ENCODE measurements at places on chromosomes 5 and 9.

DNA sequence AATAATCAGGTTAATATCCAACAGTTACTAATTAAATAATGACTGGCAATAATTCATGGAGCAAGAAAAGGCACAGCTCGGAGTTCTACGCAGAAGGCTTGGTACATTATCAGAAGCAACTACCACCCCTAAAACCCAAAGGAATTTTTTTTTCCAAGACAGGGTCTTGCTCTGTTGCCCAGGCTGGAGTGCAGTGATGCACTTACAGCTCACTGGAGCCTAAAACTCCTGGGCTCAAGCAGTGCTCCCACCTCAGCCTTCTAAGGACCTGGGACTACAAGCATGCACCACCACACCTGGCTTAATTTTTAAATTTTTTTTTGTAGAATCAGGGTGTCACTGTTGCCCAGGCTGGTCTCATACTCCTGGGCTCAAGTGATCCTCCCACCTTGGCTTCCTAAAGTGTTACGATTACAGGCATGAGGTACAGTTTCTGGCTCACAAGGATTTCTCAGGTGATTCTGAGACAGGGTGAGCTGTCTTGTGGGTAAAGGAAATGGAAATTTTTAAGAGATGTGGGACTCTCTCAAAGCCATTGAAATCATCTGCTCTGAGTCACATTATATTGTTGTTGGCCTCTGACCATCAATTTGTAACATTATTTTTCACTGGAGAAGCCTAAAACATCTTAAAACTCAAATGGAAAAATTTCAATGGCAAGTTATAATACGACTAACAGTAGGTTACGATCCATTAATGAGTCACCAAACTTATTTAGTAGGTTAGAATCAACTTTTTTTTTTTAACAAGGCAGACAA lies 19.7 kb upstream of the HSDL2 start:
- H3K4me1 ChIP-seq = no peaks in the 10 kb centered on the region
- no peak overlapping the region for H3K4me3 ChIP-seq
- no peaks in the 10 kb centered on the region for H3K27me3 ChIP-seq
- no peak for DNase-seq
- H3K36me3 ChIP-seq = no peaks in the 10 kb centered on the region

GRCh38 chr5:169911448-169912212 lies 68.7 kb downstream of the INSYN2B start:
- no peaks in the 10 kb centered on the region for H3K4me1 ChIP-seq
- no peaks in the 10 kb centered on the region for H3K27me3 ChIP-seq
- DNase-seq = no peak
- H3K27ac ChIP-seq = no peak overlapping the region
- H3K36me3 ChIP-seq = no peaks in the 10 kb centered on the region

DNA sequence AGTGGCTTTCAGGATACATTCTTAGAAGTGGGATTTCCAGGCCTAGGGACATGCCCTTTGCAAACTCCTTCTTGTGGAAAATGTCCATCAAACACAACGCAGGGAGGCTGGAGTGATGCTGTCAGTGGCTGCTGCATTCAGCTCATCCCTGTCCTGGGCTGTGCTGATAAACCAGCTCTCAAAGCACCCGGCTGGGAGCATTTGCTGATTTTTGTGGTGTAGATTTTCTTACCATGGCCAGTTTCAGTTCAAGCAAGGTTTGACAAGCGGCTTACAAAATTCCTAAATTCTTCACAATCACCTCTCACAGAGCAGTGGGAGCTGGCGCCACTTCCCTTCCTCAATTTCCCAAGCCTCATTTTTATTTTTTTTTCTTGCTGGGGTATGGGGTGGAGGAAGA lies 28.2 kb downstream of the FAM163B start:
- no peaks in the 10 kb centered on the region for H3K27me3 ChIP-seq
- H3K4me3 ChIP-seq = no peak overlapping the region
- DNase-seq = no peak
- peaks cover 10% of the 10 kb centered on the region for H3K4me1 ChIP-seq

GRCh38 chr5:59238126-59238902 lies 655.2 kb downstream of the PDE4D start:
- no peak overlapping the region for H3K27ac ChIP-seq

- H3K27ac ChIP-seq = no peak overlapping the region
- H3K36me3 ChIP-seq = no peaks in the 10 kb centered on the region
- H3K4me3 ChIP-seq = no peak overlapping the region
- no peaks in the 10 kb centered on the region for H3K4me1 ChIP-seq
- no peaks in the 10 kb centered on the region for H3K27me3 ChIP-seq
These were observed 524.7 kb downstream of the SPATA31D1 start for GRCh38 chr9:82513242-82513751.

GRCh38 chr5:61600123-61600444 lies 268.0 kb downstream of the ZSWIM6 start:
- no peak overlapping the region for H3K4me3 ChIP-seq
- no peaks in the 10 kb centered on the region for H3K27me3 ChIP-seq
- H3K36me3 ChIP-seq = no peaks in the 10 kb centered on the region

GRCh38 chr5:92402956-92403702 lies 1020.0 kb upstream of the ARRDC3 start:
- H3K27ac ChIP-seq = no peak overlapping the region
- H3K4me3 ChIP-seq = no peak overlapping the region
- no peaks in the 10 kb centered on the region for H3K27me3 ChIP-seq

DNA sequence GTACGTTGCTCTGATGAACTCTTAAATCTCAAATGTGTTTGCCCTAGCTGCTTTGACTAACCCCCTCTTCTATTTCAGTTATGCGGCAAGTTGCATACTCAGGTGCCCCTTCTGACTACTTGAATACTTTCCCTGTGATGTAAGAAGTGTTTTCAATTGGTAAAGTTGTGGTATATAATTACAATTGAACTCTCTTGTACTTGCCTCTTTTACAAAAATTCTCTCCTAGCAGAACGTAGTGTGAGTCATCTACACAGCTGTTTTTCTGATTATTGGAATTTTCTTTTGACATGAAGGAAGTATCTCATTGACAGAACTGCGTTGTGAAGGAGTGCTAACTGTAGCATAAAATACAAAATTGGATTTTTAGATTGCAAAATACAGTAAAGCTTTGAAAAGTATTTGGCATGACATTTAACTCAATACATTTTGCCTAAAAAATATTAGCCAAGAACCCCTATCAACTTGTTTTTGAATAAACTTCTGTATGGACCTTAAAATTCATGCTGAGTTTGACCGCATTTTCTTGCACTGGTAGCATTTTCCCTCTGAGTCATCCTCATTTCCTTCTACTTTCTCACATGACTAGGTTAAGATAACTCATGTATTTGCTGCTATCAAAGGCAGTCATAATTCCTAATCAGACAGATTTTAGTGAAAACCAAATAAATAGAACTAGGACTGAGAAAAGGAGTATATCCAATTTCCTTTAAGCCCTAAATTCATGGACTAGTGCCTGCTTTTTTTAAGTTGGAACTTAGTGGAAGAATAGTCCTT lies 6.3 kb downstream of the CRHBP start:
- no peak overlapping the region for H3K4me3 ChIP-seq
- H3K4me1 ChIP-seq = peaks cover 1% of the 10 kb centered on the region
- peaks cover 10% of the 10 kb centered on the region for H3K27me3 ChIP-seq
- no peak overlapping the region for H3K27ac ChIP-seq
- no peaks in the 10 kb centered on the region for H3K36me3 ChIP-seq
- no peak for DNase-seq

- peaks cover 2% of the 10 kb centered on the region for H3K4me1 ChIP-seq
- no peak for DNase-seq
- H3K27ac ChIP-seq = no peak overlapping the region
- no peak overlapping the region for H3K4me3 ChIP-seq
These were observed 388.6 kb upstream of the CDH6 start for GRCh38 chr5:30804739-30805505.

GRCh38 chr5:120096413-120096812 lies 367.7 kb upstream of the PRR16 start:
- no peak overlapping the region for H3K27ac ChIP-seq
- H3K27me3 ChIP-seq = no peaks in the 10 kb centered on the region
- no peaks in the 10 kb centered on the region for H3K4me1 ChIP-seq
- H3K36me3 ChIP-seq = no peaks in the 10 kb centered on the region

GRCh38 chr9:124309667-124310084 lies 51.9 kb downstream of the NEK6 start:
- no peak overlapping the region for H3K27ac ChIP-seq
- no peaks in the 10 kb centered on the region for H3K27me3 ChIP-seq
- no peak for DNase-seq
- H3K4me1 ChIP-seq = peaks cover 2% of the 10 kb centered on the region

DNA sequence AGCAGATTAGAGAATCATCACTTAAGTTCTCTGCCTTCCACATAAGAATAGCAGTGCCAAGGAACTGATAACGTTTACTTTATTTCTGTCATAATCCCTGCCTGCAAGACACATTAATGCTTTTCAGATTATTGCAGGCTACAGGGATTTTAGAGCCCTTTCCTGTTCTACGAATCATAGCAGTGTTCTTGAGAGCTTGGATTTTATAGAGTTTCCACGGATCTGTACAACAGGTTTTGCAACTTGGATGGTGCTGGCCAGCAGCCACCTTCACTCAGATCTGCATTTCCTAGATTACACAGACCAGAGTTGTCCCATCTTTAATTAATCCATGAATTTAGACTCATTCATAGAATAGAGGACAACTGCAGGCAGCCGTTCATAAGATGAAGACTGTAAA lies 38.1 kb downstream of the SLC12A2 start:
- H3K36me3 ChIP-seq = no peaks in the 10 kb centered on the region
- no peaks in the 10 kb centered on the region for H3K4me1 ChIP-seq
- no peaks in the 10 kb centered on the region for H3K27me3 ChIP-seq
- DNase-seq = no peak

- H3K4me1 ChIP-seq = peaks cover 3% of the 10 kb centered on the region
- no peak overlapping the region for H3K4me3 ChIP-seq
- no peaks in the 10 kb centered on the region for H3K27me3 ChIP-seq
- DNase-seq = no peak
- H3K36me3 ChIP-seq = no peaks in the 10 kb centered on the region
These were observed 315.8 kb upstream of the GRAMD2B start for GRCh38 chr5:126107381-126107780.

GRCh38 chr9:95735701-95736100 lies 139.8 kb upstream of the ERCC6L2 start:
- no peaks in the 10 kb centered on the region for H3K4me1 ChIP-seq
- no peak overlapping the region for H3K27ac ChIP-seq
- DNase-seq = no peak
- H3K27me3 ChIP-seq = no peaks in the 10 kb centered on the region

- H3K36me3 ChIP-seq = no peaks in the 10 kb centered on the region
- peaks cover 62% of the 10 kb centered on the region for H3K27me3 ChIP-seq
- no peak overlapping the region for H3K27ac ChIP-seq
- no peak for DNase-seq
- H3K4me1 ChIP-seq = peaks cover under 1% of the 10 kb centered on the region
These were observed 23.8 kb downstream of the GLRA1 start for GRCh38 chr5:151900891-151901290.

DNA sequence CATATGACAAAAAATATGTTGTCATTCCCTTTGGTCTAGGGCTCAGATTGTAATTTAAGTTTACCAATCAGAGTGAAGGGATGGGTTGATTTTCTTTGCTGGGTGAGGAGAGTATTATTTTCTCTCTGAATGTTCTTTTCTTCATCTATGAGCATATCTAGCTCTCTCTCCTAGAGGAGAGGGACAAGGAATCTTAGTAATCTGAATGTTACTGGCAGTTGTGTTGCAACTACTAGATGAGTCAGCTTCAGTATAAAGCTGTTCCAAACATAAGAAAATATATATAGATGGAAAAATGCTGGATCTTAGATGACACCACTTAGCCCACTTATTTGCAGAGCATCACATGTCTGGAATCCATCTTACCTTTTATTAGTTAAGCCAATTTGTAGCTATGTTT lies 259.3 kb downstream of the TUSC1 start:
- H3K27me3 ChIP-seq = no peaks in the 10 kb centered on the region
- peaks cover 2% of the 10 kb centered on the region for H3K4me1 ChIP-seq
- DNase-seq = no peak
- no peak overlapping the region for H3K27ac ChIP-seq
- no peaks in the 10 kb centered on the region for H3K36me3 ChIP-seq

DNA sequence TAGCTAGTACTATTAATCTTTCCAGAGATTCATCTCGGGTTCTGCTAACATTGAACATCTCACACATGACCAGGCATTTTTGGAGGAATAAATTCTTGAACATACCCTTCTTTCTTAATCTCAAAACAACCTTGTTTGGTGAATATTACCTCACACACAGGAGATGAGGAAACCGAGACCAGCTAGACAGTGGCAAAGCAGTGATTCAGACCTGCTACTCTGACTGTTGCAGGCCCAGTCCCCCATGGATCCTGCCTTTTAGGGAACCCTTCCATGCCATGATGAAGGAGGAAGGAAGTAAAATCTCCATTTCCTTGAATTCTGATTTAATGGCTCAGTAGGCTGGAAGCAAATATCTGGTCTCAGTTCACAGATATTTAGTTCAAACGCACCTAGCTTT lies 2.6 kb downstream of the PCSK5 start:
- no peak for DNase-seq
- H3K27me3 ChIP-seq = no peaks in the 10 kb centered on the region
- H3K4me3 ChIP-seq = no peak overlapping the region
- H3K27ac ChIP-seq = no peak overlapping the region
- peaks cover 1% of the 10 kb centered on the region for H3K4me1 ChIP-seq

DNA sequence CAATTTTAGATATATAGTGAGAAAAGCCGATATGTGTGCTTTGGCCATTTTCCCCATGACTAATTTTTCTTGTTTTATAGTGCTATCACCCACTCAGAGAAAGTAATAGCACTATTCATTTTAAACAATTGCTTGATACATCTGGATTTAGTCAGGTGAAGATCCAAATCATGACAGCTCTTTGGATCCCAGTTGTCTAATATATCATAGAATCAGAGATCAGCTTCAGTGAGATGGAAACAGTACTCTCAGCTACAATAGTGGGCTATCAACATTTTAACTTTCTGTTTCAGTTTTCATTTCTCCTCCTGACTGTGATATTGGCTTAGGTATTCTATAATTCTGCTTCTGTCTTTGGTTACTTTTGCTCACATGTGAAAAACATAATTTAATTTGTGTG lies 38.7 kb downstream of the VCAN start:
- H3K27me3 ChIP-seq = no peaks in the 10 kb centered on the region
- DNase-seq = no peak
- peaks cover 7% of the 10 kb centered on the region for H3K36me3 ChIP-seq
- H3K27ac ChIP-seq = no peak overlapping the region
- H3K4me3 ChIP-seq = no peak overlapping the region

DNA sequence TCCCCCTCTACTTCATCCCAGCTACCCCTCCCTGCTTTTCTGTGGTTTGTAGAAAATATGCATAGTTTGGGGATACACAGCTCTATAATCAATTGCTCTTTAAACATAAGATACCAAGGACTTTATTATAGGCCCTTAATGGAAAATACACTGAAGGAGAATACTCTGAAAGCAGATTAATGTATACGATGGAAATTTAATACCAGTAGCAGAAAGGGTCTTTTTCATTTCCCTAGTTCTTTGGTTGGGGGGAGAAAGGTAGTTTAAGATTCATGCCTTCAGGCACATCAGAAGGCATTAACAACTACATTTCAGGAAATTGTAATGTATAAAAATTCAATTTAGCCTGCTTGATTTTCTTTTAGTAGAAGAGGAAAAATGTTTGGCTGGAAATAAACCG lies 452.9 kb upstream of the ZNF608 start:
- H3K27ac ChIP-seq = no peak overlapping the region
- H3K36me3 ChIP-seq = no peaks in the 10 kb centered on the region
- DNase-seq = no peak
- H3K27me3 ChIP-seq = no peaks in the 10 kb centered on the region
- peaks cover 5% of the 10 kb centered on the region for H3K4me1 ChIP-seq
- H3K4me3 ChIP-seq = no peak overlapping the region
